ENCODE measurements at places on chromosomes 12 and 14.

DNA sequence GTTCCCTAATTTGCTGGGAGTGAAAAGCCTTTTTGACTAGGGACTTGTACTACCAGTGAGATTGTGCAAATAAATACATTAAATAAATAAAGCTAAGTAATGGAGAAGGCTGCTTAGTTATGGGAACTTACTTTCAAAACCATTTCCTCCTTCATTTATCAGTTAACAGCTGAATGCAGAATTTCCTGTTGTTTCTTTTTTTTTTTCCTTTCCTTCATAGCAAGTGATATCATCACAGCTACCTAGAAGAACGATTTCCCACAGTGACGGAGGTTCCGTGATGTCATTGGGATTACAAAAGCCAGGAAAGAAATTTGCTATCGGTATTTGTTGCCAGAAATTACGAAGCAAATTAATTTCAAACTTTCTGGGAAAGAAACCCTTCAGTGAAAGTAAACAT, 42.1 kb upstream of the SOCS2 start:
- no peak for DNase-seq

GRCh38 chr12:121582583-121583333, 1.9 kb upstream of the KDM2B start:
- DNase-seq: no peak

GRCh38 chr12:67892259-67893021, 96.8 kb upstream of the IFNG-AS1 start:
- DNase-seq: no peak

GRCh38 chr12:52636189-52636588, 15.8 kb downstream of the KRT2 start:
- DNase-seq: no peak

DNA sequence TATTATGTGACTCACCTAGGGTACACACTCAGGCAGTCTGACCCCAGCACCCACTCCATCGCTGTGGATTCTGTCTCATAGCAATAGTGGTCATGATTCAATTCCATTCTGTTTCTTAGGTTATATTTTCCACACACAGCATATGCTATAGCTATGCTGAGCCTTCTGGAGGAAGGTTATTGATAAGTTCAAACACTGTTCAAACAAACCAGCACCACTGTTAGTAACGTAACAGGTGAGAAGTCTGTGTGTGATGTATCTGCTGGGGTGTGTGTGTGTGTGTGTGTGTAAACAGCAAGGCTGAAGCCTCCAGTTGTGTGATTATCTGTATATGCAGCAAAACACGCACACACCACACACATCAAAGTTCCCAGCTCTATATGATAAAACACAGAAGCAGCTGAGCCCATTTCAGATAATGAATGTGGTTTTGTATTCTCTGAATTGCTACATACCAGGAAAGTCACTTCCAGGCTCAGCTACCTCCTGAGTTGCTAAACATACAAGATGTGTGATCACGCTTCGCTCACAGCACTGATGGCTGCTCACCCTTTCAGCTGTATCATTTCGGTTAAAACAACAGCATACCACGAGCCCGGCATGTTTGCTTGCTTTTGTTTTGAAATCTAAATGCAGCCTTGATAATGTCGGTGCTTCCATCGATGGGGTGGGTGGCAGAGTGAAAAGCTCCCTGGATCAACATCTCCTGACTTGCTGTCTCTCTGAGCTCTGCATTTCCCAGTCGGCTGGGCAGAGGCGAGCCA, 6.8 kb upstream of the SYNE3 start:
- no peak for DNase-seq

GRCh38 chr14:96989306-96989705, 192.1 kb downstream of the VRK1 start:
- no peak for DNase-seq

DNA sequence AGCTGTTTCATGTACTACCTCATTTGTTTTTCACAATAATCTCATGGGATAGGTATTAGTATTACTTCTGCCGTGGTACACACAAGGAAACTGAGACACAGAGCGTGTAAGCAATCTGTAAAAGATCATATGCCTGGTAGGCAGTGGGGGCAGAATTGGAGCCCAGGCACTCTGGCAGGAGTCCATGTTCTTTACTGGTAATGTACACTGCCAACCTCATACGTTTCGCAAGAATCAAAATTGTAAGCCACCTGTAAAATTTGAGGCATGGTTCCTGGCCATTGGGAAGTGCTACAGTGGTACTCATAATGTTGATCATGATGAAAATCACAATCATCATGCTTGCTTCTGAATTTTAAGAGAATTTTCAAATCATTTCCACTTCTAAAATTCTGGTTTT, 40.7 kb downstream of the TMTC1 start:
- DNase-seq: no peak

GRCh38 chr14:35331605-35332516, 39.7 kb downstream of the PSMA6 start:
- DNase-seq: no peak

- DNase-seq: no peak
Measured at GRCh38 chr12:21851151-21851550, 76.6 kb upstream of the KCNJ8 start.

- DNase-seq: no peak
Measured at GRCh38 chr12:110123919-110124268, 263 bp upstream of the IFT81 start.

DNA sequence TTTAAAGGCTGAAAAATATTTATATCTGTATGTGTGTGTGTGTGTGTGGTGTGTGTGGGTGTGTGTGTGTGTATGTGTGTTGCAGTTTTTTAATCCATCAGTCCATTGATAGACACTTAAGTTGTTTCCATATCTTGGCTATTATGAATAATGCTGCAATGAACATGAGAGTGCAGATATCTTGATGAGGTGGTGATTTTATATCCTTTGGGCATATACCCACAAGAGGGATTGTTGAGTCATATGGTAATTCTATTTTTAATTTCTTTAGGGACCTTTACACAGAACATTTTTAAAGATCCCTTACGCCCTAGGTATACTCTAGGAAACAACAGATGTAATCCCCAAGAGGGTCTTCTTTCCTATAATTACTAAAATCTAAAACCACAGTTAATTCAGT, 154.5 kb upstream of the CLEC14A start:
- no peak for DNase-seq

- no peak for DNase-seq
Measured at GRCh38 chr14:73133795-73134194, 2.5 kb upstream of the PSEN1 start.

GRCh38 chr12:11907625-11908024, 163.1 kb upstream of the BCL2L14 start:
- DNase-seq: no peak

GRCh38 chr12:47190271-47190750, 110.6 kb upstream of the AMIGO2 start:
- DNase-seq: no peak

- DNase-seq: no peak
Measured at GRCh38 chr12:122503147-122503751, 2.5 kb upstream of the ZCCHC8 start.

DNA sequence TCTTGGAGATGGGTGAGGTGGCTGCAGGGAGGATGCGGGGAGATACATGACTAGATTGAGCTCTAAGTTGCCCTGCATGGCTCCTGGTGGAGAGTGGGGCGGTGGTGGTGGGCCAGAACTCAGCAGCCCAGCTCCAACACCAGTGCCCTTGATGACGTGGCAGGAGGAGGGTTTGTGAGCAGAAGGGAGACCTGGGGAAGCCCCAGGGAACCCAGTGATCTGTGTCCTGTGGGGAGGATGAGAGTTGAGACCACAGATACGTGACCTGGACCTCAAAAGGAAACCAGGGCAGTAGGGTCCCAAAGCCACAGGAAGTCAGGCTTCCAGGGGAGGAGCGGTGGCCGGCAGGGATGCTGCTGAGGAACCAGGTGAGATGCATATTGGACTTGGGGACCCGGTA, 989.1 kb upstream of the TMEM132C start:
- DNase-seq: no peak

DNA sequence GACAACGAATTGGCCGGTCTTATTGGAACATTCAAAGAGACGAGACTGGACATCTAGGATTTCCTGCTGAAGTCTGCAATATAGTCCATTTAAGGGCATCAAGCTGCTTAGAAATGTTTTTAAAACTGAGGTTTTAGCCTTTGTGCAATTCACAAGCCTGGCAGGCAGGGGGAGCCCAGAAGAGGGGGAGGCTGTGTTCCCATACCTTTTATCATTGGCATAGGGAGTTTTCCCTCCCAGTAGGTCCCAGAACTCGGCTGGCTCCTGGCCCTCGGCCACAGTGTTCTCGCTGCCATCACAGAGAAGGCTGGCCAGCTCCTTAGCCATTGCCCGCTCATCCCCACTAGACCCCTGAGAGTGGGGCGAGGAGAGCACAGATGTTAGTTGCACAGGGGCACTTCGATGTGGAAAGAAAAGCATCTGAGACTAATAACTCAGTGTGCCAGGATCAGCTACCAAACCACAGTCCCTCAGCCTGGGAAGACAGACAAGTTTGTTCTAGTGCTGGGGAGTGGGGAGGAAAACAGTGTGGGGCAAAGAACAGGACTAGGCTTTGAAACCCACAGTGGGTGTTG, 15.1 kb downstream of the AVIL start:
- no peak for DNase-seq

- DNase-seq: no peak
Measured at GRCh38 chr14:32404784-32405573, 75.9 kb downstream of the AKAP6 start.

DNA sequence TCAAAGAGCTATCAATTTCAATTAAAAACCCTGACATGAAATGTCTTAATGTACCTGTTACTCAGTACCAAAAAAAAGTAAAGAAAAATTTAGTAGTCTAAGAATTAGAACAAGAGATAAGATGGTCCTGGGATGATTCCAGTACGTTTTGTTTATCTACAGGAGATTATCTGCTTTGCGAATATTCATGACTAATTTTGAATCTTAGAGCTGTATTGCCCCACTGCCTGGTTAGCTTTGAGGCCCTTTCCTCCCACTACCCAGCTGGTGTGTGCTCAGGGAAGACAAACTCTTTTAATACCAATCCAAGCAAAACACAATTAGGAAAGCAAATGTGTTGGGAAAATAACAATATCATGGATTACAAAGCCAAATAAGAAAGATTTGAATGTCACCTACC, 263.5 kb downstream of the FOXG1 start:
- no peak for DNase-seq

DNA sequence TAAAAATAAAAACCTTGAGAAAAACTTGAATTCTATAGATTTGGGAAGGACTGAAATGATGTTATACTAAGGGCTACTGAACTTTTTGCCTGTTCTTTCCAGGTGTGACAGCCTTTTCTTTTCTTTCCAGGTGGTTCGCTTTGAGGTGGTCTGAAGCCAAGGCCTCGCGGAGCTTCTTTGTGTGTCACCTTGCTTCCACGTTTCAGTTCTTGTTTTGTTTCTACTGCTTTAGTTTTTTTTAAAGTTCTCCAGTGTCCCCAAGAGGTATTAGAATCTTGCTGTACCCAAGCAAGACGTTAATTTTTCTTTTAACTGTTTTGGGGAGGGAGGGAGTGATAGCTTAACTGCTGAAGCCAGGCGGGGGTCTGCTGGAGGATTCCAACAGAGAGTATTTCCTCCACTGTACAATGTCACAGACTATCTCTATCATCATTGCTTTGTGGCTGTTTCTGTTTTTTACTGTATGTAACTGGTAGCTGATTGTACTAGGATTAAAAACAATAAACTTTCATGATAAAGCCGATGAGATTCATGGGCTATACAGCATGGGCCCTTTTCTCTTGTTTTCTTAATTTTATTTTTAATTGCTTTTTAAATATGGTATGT, 40.2 kb downstream of the PROX2 start:
- DNase-seq: no peak

DNA sequence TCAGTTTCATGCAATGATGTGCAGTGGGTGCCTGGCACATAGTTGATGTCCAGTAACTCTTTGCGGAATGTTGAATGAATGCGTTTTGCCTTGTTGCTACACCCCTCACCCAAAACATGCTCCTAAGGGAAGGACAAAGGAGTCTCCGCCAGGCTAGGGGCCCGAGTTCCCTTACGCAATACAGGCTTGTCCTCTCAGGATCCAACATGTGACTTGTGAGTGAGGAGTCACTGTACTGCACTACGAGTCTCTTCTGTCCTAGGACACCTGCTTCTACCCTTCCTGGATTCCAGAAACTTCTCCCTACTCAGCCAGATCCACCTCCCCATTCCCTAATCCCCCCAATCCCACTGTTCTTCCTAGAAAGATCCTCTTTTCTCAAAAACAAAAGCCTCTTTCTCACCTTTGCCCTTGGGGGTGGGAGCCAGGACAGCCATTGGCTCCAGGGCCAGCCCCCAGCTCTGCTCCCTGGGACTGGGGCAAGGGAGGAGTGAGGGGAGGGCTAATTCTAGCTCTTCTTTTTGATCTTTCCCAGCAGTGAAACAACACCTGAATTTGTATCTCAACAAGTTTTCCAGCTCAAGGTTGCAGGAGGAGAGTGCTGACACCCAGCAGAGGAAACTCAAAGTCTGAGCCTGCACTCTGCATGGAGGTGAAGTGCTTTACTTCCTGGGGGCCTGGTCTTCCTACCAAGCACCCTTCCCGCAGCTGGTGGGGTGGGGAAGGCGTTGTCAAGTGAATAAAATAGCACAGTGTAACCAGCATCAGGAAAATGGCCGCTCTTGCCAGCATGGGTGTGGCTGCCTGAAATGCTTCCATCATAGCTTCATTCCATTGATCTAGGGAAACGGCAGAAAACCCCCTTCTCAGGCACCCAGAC, 3.4 kb upstream of the OTUB2 start:
- no peak for DNase-seq
